Heart left ventricle (tissue), 16 donors: ENCODE measurements at places on chromosomes 2 and 18.
A peak's percentile ranks its signal among the peaks of the same experiment; 100 is the strongest.

- DNase-seq: no peak
Observed at GRCh38 chr2:42999391-42999841, 207.0 kb upstream of the HAAO start.

DNA sequence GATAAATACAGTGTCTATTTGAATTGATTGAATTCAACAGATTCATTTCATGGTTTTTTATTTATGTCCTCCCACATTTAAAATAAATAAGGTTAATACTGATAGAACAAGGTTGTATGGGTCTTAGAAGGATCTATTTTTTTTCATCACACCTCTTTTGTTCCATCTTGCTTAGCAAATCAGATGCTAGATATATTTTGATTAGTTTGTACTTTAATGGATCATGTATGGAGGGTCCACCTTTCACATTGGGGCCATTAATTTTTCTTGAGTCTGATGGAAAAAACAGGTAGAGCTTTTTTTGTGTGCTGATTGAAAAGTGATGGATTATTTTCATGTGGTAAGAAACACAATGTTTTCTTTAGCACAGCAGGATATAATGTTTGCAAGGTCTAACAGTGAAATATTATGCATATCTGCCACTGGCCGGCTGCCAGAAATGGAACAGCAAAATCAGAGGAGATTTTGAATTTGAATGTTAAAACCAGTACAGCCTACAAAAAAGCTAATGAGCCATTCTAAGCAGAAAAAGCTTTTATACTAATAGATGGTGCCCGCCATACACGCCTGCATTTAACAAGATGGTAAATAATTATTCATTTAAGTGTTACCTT lies 188.1 kb upstream of the ETAA1 start:
- DNase-seq: no peak

GRCh38 chr2:16176971-16177480 lies 236.7 kb downstream of the MYCN start:
- no peak for DNase-seq

- DNase-seq: peak; percentile 33
Observed at GRCh38 chr2:200329798-200330197, 23.3 kb downstream of the SPATS2L start.

DNA sequence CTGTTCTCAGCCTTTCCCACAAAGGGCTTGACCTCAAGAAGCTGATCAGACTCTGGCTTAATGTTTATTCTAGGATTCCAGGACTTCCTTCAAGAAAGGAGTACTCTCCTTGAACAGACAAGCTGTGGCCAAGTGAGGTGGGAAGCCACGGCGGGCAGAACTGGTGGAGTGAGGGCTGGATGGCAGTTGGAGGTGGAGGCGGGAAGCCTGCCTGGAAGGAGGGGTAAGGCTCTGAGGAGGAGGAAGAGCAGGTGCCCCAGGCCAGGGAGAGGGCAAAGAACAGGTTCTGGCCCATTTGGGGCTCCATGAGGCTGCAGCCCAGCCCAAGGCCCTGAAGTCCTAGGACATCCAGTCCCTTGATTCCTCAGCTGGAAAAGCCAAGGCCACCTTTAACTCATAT lies 143.9 kb downstream of the CYP26B1 start:
- DNase-seq: no peak

GRCh38 chr2:239567786-239568185 lies 167.0 kb upstream of the HDAC4 start:
- DNase-seq: no peak

DNA sequence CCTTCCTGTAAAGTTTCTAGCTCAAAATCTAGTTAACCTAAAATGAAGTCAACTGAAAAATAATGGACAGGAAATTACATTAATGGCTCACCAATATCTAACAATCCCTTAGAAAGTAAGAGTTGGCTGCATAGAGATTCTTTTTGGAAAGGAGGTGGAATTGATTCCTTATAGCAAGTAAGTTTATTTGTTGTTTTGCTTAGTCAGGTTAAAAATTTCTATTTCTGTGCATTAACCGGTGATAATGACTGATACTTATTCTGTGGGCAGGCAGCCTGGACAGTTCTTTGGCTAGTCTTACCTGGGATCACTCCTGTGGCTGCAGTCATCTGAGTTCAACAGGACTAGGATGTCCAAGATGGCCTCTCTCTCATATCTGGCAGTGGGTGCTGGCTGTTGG lies 6.9 kb upstream of the BCL2L11 start:
- DNase-seq: no peak

GRCh38 chr2:127359520-127359919 lies 28.3 kb downstream of the MAP3K2 start:
- no peak for DNase-seq

DNA sequence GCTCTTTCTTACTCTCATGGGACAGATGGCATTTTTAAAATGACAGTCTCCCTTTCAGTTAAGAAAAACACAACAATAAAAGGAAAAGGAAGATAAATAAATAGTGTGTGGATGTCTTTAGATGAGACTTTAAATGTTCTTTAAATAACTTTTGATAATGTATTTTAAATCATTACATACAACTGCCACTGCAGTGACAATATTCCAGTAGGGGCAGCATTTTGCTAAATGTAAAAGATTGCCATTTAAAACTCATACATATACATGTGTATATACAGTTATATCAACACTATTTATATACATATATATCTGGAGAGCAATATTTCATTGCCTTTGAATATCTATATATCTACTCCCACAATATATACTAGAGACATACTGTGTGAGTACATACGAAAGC lies 90.7 kb downstream of the INO80D start:
- DNase-seq: no peak

- no peak for DNase-seq
Observed at GRCh38 chr2:176747506-176747905, 465.1 kb upstream of the HNRNPA3 start.

GRCh38 chr2:159292157-159292556 lies 5.7 kb upstream of the WDSUB1 start:
- DNase-seq: no peak

- DNase-seq: peak; percentile 78
Observed at GRCh38 chr2:1886405-1886992, 142.2 kb upstream of the PXDN start.

DNA sequence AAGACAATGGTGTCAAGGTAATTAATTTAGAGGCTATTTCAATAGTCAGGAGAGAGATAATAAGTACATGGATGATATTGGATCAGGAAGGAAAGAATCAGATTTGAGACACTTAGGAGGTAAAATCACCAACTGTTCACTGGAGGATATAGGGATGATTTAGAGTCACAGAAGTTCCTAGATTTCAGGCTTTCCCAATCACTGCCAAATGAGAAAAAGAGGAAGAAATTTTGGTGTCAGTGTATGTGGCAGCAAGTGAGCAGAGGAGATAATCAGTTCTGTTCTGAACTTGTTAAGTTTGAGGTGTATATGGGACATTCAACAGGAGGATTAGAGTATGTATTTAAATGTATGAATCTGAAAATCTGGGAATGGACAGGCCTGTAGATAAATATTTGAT lies 640.4 kb downstream of the NR4A2 start:
- no peak for DNase-seq

- no peak for DNase-seq
Observed at GRCh38 chr2:151928380-151928779, 100.2 kb upstream of the ARL5A start.

GRCh38 chr2:174083843-174084458 lies 118.8 kb upstream of the SP3 start:
- no peak for DNase-seq

DNA sequence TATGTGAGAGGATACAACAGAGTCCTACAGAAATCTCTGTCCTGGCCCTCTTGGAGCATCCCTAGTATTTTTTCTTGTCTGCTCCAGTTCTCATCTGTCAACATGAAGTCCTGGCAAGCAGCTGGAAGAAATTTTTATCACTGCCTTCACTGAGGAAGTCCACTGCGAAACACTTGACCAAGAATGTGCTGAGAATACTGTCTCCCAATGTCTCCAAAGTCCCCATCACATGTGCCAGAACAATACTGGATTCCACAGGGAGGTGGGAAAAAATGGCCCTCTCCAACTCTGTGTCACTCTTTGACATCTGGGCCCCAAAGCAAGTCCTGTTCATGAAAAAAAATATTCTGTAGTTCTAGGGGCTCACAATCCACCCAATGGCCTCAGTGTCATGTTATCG lies 32.8 kb upstream of the PGAP1 start:
- DNase-seq: no peak

DNA sequence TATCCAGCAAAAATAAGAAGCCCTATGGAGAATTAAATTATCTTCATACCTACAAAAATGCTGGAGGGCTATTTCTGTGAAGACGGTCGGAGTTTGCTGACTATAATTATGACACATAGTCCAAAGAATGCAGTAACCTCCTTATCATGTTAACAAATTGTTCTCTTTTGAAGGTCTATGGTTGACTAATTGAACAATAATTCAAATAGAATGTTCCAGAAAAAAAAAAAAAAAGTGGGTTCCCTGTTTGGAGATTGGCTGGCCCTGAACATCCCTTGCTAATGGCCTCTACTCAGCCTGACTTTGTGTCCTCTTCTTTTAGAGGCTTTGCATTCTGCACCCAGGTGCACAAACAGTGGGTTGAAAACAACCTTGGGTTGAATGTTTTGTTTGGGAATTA lies 82.8 kb upstream of the CCBE1 start:
- no peak for DNase-seq

DNA sequence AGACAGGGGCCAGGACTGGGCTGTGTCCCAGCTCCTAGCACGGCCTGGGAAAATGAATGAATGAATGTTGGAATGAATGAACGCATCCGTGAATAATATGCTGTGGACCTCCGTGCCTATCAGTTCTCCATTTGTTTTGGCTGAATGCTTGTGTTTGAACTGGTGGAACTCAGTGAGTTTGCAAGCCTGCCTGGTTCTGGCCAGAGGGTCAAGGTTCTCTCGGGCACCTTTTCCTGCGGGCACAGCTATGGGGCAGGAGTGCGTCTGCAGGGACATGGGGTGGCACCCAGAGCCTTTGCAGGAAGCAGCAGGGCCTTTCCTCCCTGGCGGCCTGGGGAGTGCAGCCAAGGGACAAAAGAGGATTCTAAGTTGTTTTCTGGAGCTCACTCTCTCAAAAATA lies 17.6 kb upstream of the PDIA6 start:
- DNase-seq: no peak

- no peak for DNase-seq
Observed at GRCh38 chr2:221435171-221435570, 136.9 kb downstream of the EPHA4 start.

DNA sequence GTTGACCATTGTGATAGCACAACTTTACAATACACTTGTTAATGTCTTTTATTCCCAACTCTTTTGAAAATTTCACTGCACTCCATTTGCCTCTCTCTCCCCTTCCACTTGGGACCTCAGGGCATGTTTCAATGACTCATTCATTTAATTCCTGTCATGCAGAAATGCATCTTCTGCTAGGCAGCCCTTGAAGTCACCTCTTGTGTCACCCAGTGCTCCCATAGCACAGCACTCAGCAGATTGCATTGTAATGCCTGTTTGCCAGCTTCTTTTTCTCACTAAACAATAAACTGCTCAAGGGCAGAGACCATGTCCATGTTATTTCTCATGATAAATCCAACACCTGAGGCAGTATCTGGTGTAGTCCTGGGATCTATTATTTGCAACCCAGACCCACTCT lies 85.9 kb upstream of the ACSL3 start:
- DNase-seq: no peak

DNA sequence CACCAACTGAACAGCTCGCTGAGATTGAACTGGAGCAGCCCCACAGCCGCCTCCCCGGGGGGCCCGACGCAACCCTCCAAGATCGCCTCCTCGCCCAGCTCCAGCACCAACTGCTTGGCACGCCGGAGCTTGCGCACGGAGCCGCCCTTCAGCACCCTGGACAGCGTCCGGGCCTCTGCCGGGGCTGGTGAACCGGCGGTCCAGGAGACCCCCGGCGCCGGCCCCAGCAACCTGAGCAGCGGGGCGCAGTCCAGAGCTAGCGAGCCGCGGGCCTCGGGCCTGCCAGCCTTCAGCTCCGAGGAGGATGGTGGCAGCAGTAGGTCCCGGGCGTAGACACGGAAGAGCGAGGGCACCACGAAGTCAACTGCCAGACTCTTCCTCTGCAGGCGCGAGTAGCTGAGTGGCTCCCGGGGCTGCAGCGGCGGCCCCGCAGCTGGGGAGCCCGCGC lies 1.2 kb downstream of the ALK start:
- DNase-seq: peak; percentile 59

- no peak for DNase-seq
Observed at GRCh38 chr18:48894799-48895346, 55.9 kb downstream of the SMAD7 start.

DNA sequence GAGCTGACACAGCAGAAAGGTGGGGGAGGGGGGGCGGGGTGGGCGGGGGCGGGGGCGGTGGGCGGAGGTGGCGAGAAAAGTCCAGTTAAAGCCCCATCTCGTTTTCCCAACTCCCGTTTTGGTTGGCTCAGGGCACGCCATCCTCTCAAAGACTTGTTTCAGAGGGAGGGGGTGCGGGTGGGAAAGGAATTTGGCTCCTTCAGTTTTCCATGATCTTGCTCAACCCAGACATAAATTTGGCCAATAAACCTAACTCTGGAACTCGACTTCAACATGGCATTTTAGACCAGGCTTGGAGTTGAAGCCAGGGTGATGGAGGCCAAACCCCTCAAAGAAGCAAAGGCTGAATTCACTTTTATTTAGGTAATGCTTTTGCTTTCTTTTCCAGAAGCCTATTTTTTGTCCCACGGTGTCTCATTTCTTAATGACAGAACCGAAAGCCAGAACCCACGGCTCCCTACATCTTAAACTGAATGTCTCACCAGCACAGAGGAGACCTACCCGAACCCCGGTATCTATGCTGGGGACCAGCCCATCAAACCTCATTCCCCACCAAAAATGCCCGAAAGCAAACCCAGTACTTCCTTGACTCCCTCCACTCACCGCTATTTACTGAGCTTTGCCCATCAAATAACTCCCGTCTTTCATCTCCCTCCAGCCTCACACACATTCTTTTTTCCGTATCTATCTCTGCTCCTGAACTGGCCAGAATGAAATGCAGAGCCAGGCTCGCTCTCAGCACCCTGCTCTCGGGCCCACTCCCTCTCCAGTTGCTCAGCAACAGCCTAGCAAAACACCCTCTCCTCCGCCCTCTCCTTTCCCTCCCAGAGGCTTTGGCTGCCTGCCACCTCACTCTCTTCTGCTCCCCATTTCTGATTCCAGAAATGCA lies 4.3 kb downstream of the IGFBP5 start:
- peak; percentile 89 for DNase-seq

- DNase-seq: peak; percentile 32
Observed at GRCh38 chr2:95025406-95026319, at the start of gene MAL. MAL (plus strand) TSS chr2:95025708; CDS start chr2:95025793, 85 bp downstream.

- no peak for DNase-seq
Observed at GRCh38 chr2:239700686-239701345, 300.0 kb upstream of the HDAC4 start.

GRCh38 chr2:946073-946948 lies 4.3 kb upstream of the SNTG2 start:
- no peak for DNase-seq

- no peak for DNase-seq
Observed at GRCh38 chr18:11850821-11851145, 430 bp upstream of the CHMP1B start.

DNA sequence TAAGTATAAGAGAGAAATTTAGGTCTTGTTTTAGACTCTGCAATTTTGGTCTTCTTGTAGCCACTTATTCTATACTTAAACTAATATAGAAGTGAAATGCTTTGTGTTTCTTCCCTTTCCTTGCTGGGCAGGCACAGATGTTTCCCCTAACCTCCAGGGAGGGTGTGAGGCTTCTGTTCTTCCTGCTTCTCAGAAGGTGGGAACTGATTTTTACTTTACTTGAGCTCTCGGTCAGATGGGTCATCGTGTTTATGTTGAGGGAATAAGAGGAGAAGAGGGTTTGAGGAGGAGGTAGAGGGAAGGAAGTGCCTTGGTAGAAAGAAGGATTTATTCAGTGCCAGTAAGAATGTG lies 92.5 kb upstream of the CXCR4 start:
- no peak for DNase-seq

- no peak for DNase-seq
Observed at GRCh38 chr2:224927646-224928173, 114.6 kb downstream of the DOCK10 start.
